Brain pericyte (primary cell): ENCODE measurements at places on chromosomes 7 and 10.

- DNase-seq = no peak
Observed at GRCh38 chr10:102467971-102468438, 16.7 kb upstream of the C10orf95 start.

DNA sequence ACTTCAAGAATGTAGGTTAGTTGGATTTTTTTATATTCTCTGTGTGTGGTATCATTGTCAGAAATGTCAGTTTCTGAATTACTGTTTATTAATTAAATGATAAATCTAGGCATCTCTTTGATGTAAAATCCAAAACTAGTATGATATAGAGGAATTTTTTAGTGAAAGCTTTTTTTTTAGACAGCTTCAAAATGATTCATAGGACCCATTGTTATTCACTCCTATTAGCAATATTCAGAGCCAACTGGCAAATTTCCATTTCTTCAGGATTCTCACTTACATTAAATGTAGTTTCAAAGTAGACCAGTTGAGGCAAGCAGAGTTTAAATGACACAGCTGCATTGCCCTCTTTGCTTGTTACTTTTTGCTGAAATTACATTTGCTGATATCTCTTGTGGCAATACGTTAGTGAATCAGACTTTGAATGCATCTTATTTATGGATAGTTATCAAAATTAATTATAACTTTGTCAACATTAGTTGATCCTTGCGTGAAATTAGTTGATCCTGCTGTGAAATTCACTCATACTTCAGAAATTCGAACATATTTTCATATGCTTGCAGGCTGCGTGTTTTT lies 20.3 kb downstream of the ZNF277 start:
- no peak for DNase-seq

DNA sequence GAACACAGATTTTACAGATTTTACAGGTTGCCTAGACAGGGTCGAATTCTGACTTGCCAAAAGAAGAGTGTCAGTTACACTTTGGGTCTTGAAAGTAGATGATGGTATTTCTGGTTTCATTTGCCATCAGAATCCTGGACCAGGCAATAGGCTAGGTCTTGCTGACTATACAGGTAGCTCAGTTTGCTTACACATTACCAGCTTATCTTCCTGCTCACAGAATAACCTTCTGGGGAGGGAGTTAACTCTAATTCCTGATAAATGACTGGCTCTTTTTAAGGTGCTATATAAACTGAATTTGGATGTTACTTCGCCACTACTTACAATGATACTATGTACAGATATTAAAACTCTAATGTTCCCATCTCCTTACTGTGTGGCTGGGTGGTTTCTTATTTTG lies 39.8 kb downstream of the GBF1 start:
- DNase-seq = no peak

DNA sequence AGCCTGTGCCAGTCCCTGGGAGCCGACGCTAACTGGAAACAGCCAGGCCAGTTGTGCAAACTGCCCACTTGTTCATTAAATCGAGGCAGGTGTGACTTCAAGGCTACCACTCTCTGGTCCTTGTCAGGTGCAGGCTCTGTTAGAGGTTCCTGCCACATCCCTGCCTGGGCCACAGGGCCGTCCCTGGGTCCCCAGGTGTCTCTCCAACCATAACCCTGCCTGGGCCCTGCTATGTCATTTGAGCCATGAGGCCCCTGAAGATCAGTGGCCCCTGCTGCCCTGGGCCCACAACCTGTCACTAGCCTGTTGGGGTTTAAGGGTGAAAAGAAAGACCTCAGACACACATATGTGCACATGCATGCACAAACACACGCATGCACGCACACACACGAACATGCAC lies 326.9 kb downstream of the TNS3 start:
- no peak for DNase-seq

- DNase-seq = peak; percentile 12
Observed at GRCh38 chr7:42097752-42098151, 139.3 kb downstream of the GLI3 start.

DNA sequence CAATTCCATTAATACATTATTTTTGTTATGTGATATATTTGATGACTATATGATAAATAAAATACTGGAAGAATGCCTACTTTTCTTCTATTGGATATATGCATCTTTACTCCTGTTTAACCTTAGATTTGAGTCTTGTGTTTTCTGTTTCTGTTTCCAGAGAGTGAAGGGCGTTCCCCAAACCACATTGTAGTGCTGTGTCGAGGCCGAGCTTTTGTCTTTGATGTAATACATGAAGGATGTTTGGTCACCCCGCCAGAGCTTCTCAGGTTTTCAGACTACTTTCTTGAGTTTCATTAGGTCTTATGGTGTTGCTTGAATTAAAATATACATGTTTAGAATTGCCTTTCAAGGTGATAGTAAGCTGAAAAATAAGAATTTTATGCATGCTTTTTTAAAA lies 23.8 kb downstream of the CROT start:
- no peak for DNase-seq
